Caudate nucleus (tissue), 63 donors: ENCODE measurements at places on chromosomes 3 and 15.

GRCh38 chr3:60669636-60670035 is 581.6 kb downstream of the FHIT start:
- no peak for DNase-seq

DNA sequence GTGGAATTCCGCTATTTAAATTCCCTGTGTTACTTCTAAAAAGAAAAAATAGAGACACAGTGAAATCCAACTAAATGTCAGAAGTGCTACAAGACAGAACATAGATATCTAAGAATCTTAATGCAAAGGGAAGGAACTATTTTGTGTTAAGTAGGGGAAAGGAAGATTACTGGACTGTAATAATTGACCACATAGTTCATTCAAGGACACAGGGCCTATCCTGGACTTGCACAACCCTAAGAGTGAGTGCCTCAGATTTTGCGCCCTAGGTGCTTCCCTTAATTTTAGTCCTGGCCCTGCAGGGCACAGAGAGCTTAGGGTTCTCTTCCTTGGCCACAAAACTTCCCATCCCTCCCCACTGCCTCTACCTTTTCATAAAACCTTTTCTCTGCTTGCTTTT is 3.5 kb upstream of the IL20RB start:
- no peak for DNase-seq

DNA sequence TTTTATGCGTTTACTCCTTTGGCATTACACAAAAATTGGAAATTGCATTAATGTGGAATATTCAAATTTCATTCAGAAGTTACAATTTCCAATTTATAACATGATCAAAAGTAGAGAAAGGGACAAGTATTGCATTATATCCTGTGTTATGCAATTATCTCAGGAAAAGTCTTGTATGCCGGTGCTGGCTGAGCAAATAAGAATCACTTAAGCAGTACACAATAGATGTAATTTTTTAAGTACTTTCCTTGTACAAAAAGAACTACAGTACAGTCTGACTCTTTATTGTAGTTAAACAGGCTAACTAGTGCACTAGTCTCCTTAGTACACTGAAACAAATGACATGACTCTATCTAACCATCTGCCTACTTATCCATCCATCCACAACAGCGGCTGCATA is 493.2 kb upstream of the KCNMB2 start:
- DNase-seq = no peak

- no peak for DNase-seq
Measured at GRCh38 chr3:81434161-81434560, 327.3 kb downstream of the GBE1 start.

GRCh38 chr15:43433165-43433564 is 59.8 kb downstream of the TP53BP1 start:
- no peak for DNase-seq

- DNase-seq = no peak
Measured at GRCh38 chr3:105473521-105474223, 107.0 kb downstream of the ALCAM start.

- no peak for DNase-seq
Measured at GRCh38 chr3:16865335-16865734, 19.4 kb upstream of the PLCL2 start.

DNA sequence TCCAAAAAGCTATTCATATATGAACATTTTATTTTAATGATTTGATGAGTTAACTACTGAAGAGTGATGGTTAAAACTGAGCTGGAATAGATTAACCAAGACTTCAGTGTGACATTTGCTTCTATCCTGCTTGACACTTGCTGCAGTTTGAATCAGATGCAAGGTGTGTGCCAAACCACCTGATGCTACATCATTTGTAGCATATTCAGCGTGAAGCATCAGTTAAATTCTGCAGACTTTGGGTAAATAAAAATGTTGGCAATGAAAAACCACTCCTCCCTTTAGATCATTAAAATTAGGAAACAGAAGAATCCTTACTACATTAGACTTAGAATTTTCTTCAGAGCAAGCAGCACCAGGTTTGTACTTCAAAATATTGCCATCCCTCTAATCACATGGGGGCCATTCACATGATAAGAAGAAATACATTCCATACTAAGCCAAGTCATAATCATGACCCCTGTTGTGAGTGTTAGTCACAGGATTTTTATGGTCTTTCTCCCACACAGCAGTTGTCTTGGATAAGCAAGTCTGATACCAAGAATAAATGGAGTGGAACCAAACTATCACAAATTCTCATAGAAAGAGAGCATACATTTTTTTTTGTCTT is 160.7 kb upstream of the TNIK start:
- no peak for DNase-seq

GRCh38 chr3:47410801-47411646 is 30.2 kb downstream of the PTPN23 start:
- DNase-seq = no peak

GRCh38 chr3:87175732-87176131 is 51.4 kb upstream of the CHMP2B start:
- DNase-seq = no peak

DNA sequence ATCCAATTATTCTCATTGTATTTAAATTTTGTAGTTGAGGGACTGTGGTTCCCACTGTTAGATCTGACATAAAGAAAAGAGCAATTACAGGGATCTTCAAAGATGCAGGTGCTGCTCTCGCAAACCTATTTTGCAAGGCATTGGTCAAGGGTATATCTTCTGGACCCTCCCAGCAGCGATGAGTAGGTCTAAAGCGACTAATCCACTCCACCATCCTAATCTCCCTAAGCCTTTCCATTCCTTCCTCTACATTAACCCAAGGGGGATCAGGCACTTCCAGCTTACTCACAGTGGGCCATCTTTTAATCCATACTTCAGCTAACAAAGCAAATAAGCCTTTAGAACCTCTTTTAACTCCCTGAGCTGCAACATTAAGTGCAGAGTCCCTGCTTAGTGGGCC is 37.0 kb upstream of the CPOX start:
- no peak for DNase-seq

DNA sequence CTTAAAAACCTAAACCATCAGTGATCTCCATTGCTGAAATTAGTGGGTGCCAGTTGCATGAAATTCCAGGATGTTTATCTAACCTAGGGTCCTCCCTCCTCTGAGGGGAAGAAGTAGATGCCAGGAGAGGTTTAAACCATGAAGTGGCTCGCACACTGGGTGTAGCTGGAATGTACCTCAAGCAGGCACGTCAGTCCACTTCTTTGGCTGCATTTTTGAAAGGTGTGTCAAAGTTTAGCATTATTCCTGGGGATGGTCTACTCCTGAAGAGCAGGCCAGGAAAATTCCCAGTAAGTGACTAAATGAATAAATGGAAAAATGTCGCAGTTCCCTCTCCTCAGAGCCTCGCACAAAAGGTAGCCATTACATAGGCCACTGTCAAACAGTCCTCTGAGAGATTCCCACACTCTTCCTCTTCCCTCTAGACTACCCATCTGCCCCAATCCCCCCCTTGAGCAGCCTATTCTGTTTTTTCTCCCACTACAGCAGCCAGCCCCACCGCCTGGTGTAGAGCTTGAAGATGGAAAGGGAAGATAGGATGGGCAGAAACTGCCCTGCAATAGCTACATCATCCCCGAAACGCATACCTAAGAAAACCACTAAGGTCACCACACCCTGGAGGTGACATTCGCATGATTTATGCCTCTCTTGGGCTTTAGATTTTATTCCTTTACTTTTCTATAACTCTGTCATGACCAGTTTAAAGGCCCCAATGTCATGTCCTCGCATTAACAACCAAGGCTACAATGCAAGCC is 655 bp upstream of the TMOD3 start:
- no peak for DNase-seq

DNA sequence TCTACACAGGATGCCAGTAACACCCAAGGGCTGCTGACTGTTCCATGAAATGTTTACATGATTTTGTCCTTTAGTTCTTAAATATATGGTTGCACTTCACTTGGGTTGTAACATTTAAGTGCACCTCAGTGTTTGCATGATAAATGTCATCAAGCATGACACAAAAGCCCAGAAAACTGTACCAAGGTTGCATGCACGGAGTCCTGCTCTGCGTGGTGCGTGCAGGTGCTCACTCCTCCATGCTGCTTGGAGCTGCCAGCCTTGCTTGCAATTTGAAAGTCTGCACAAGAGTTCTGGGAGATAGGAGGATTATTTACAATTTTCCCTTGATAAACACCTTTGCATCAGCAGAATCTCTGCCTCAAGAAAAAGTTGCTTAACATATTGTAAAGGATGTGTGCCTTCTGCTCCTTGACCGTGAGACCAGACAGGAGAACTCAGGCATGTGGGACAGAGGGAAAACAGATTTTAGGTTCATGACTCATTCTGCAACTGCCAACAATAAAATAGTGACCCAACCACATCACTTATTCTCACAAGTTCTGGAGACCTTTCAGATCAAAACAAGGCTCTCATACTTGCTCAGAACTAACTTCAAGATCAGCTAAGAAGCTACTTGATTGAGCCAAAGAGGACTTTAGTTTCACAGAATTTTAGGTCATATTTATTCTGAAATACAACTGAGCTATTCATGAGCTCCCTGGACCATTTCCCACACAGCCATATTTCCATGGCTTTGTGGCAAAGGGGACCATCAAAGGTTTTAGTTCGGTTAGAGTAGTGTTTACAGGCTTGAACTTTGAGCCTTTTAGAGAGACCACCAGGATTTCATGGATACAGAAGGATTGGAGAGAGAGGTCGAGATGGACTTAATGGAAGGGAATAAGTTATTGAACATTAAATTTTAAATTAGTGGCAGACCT is 128.4 kb upstream of the ZBED2 start:
- no peak for DNase-seq

DNA sequence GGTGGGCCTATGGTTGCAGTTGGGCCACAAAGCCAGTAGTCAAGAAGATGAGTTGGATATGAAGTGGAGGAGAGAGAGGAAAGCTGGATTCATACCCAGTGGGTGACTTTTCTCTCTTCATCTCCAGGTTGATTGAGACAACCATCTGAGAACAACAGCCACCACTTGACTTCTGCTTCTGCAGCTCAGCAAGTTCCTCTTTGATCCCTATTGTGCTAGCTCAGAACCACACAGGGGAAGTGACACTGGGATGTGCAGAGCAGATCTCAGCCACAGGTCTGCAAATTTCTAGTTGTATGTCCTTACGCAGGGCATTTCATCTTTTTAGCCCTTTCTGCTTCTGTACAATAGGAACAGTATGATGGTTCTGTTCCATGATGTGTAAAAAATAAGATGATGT is 459.2 kb upstream of the ARRDC4 start:
- DNase-seq = no peak

DNA sequence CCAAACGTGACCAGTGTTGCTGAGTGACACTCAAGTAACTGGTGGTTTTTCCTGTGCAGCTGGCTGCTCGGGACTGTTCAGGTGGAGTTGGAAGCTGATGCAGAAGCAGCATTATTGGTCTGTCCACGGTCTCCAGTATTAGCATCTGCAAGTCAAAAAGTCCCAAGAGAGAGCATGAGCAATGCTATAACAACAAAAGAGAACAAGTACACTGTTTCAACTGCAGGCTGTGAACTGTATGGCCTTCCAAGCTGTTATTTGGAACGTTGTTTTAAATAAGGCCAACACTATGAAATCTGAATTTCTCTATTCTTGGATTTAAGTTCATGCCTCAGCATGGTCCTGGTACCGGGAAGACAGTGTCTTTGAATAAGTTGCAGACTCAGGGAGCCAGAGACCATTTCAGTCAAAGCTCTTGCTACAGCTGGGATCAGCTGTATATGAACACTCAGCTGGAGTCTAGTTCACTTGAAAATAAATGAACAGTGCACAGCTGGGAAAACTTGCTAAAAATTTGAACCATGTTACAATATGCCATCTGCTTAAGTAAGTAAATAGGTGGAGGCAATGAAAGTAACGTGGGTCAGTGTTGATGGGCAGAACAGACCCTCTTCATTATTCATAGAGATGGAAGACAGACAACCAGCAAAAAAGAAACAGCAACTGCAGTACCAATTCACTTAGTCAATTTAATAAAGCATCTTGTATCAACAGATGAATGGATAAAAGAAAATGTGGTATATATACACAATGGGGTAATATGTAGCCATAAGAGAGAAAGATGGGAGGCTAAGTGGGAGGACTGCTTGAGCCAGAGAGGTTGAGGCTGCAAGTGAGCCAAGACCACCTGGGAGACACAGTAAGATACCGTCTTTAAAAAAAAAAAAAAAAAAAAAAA is 45.1 kb downstream of the NR1I2 start:
- DNase-seq = no peak

- DNase-seq = no peak
Measured at GRCh38 chr3:187750006-187750512, 4.8 kb upstream of the BCL6 start.

GRCh38 chr15:76866716-76867321 is 38.3 kb downstream of the SCAPER start:
- DNase-seq = no peak

- no peak for DNase-seq
Measured at GRCh38 chr3:187098923-187099512, 40.3 kb downstream of the RPL39L start.

DNA sequence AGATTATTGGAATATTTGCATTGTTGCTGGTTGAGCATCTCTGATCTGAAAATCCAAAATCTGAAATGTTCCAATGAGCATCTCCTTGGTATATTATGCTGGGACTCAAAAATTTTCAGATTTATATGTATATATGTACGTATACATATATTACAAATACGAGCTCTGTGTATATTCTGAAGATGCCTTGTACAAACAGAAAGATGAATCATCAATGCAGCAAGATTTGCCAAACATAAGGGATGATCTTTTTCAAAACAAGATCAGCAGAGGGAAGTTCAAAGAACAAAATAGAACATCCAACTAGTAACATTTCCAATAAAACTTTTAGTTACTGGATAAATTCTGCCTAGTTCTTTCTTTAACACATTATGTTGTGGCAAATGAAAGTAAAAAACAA is 42.5 kb downstream of the HERC1 start:
- DNase-seq = no peak

- DNase-seq = no peak
Measured at GRCh38 chr3:168250415-168250861, 154.7 kb upstream of the GOLIM4 start.

GRCh38 chr15:36643551-36643950 is 64.1 kb downstream of the CDIN1 start:
- DNase-seq = no peak

- no peak for DNase-seq
Measured at GRCh38 chr3:129144786-129145185, 16.1 kb downstream of the ISY1 start.

DNA sequence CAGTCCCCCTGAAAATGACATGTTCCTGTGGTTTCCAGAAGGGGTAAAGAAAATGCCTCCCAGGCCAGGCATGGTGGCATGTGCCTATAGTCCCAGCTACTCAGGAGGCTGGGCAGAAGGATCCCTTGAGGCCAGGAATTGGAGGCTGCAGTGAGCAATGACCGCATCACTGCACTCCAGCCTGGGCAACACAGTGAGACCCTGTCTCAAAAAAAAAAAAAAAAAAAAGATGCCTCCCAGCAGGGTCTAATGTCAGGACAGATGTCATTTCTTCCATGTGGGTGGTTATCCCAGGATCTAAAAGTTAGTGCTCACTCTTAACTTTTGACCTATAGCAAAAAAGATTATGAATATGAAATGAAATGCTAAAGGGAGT is 13.4 kb downstream of the LCMT2 start:
- no peak for DNase-seq
